H7 (cell line): ENCODE measurements at places on chromosomes 3 and 15. TPM values are rescaled to one million over a fixed set of nuclear protein-coding genes. Genes with fewer than 3 reads are reported as not detected.

The SUCNR1 gene
- total RNA-seq = not detected in 2 replicates

GRCh38 chr3:156750191-156750873 is 75.8 kb upstream of the LEKR1 start:
- peak; percentile 13 for DNase-seq

DNA sequence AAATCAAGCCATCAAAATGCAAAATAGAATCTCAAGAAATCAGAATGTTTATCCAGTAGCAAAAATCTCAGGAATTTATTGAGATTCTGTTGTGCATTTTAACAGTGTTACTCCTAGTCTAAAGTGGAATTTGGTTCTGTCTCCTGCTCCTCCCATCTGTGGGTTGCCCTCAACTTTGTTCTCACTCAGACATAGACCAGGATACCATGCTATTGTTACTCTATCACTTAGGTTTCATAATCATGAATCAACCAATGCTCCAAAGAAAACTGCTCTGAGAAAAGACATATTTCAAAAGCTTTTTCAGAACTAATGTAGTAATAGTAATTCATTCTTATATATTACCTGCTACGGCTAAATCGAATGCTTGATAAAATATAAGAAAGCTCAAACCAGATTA is 274.7 kb downstream of the RBMS3 start:
- no peak for DNase-seq

GRCh38 chr15:33013827-33014445 is 180.6 kb downstream of the FMN1 start:
- no peak for DNase-seq

The CIAO2A gene
- total RNA-seq = 105 and 120 TPM in 2 replicates

The TMC3 gene
- total RNA-seq = not detected in 2 replicates

The C3orf85 gene
- total RNA-seq = not detected in 2 replicates

- DNase-seq = no peak
Observed at GRCh38 chr15:85690561-85691231, 104.0 kb downstream of the KLHL25 start.

The ALDH1A2 gene
- total RNA-seq = 0.10 TPM in 1 of 2 replicates, not detected in the other

DNA sequence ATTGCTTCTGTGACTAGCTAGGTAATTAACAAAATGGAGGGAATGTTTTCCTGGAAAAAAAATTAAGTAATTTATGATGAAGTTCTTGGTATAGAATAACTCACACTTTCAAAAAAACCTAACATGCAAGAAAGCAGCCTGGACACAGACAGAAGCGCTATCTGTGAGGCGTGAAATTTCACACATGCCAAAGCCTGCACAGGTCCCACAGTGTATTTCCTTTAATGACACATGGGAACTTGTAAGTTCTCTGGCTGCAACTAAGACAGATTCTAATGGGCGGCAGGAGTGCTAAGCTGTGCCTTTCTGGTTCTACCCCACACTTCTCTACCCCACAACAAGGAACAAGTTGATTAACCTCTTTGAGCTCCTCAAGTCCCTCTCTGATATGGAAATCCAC is 84.9 kb upstream of the NEO1 start:
- DNase-seq = no peak

DNA sequence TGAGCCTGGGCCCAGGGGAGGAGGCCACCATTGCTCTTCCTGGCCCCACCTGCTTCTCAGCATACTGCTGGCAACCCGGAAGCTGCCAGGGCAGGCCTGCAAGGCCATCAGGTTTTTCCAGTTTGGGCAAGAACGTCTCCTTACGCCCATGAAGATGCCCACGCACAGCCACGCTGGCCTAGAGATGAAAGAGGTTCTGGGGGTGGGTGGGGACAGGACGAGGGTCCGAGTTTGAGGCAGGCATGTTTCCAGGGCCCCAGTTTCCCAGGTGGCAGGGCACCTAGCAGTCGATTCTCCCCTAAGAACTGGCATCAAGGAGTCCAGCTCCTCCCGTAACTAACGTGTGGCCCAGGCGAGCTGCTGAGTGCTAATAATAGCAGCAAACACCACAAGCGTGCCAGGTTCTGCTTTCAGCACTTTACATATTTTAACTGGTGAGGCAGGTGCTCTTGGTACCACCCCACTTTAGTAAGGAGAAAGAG is 45.8 kb downstream of the ZNF710 start:
- peak; percentile 33 for DNase-seq

The CORO2B gene
- 3.8 and 5.4 TPM in 2 replicates for total RNA-seq

The GATA2 gene
- 3.9 and 5.4 TPM in 2 replicates for total RNA-seq

- no peak for DNase-seq
Observed at GRCh38 chr3:119529883-119530282, 29.5 kb downstream of the CD80 start.

The ROPN1B gene
- 0.41 TPM in 1 of 2 replicates, not detected in the other for total RNA-seq

The SPESP1 gene
- total RNA-seq = 0.33 and 0.48 TPM in 2 replicates

DNA sequence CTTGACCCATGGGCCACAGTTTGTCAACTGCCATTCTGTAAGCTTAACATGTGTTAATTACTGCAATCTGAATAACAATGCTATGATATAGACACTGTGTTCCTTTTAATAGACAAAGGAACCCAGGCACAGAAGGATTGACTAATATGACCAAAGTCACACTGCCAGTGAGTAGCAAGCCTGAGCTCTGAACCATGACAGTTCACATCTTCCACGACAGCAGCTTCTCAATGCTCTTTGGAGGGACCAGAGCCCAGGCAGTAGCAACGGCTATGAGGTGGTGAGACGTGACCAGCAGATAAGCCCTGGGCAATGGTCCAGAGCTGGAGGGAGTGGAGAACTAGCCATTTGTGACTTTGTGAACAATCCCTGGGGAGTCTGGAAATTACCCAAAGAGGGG is 19.4 kb downstream of the CA12 start:
- no peak for DNase-seq

The HTR3E gene
- total RNA-seq = not detected in 2 replicates

DNA sequence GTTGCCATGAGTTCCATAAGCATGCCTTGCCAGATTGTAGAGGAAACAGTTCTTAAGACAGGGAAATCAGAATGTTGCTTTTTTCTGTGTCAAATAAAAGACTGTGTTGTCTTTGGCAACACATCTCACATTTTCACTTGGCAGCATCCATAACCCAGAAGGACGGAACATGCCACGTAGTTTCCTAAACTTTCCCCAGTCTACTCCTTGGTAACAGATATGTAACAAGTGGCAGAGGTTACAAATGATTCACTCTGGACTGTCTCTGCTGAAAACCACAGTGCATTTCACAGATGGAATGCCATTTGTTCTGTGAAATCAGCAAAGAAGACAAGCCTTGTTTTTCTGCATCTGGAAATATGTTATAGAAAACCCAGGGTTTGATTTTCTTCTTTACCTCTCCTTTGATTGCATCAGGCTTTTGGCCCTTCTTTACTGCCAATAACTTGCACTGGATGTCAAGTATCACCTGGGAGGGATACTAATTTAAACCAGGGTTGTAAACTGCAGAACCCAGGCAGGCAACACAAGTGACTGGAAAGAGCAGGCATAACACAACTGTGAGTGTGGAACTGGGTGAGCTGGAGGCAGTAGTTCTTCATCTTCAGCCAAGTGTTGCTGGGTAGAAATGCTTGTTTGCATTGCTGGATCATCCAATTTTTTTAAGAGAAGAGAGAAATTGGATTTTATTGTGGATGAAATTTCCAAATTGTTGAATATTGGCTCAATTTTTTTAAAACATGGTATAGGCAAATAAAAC is 124.4 kb upstream of the FOXB1 start:
- no peak for DNase-seq

The CPN2 gene
- 0.21 TPM in 1 of 2 replicates, not detected in the other for total RNA-seq

DNA sequence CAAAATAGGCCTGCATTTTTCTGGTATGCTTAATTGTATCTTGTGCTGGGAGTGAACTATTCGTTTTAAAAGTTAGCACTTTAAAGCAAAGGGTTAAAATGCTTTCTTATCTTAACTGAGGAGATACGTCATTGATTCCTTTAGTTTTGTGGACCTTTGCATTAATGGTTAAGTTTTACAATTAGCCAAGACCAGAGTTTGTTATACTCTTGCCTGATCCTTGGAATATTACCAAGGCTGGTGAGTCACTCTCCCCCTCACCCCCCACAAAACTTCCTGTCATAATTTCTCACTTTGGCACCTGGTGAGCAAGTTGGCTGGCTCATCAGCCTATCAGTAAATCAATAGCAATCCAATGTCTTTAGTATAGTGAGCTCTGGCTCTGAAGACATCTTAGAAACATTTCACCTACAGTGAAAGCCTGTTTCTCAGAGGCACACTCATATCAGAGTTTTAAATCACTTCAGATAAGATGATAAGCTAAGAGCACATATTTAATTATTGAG is 26.7 kb downstream of the SLC2A2 start:
- no peak for DNase-seq

DNA sequence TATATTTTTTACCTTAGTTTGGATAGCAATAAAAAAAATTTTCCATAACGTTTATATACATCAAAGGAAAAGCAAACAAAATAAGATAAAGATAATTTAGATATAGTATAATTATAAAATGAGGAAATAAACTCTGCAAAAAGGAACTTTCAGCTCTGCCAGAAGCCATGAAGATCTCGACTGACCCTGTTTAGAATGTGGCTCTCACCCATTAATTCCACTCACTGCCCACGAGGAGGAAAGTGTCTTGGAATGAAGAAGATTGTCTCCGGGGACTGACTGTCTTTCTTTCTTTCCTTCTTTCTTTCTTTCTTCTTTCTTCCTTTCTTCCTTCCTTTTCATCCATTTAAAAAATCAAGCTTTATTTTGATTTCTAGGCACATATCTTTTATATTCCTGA is 20.1 kb upstream of the PRR20G start:
- no peak for DNase-seq

DNA sequence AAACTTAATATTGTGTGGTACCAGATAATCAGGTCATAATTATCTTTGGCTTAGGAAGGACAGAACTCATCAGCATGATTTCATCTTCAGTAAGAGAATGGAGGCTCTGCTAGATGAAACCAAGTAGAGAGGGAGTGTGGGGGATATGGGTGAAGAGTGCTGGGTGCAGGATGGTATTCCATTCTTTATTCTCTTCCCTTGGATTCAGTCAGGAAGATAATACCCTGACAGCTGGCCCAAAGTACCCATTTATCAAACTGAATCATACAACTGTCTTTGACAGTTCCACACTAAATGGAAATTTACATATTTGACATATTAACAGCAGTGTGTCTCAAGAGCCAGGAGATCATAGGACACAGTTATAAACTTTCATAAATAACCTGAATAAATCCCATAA is 44.7 kb downstream of the GOLIM4 start:
- DNase-seq = no peak

DNA sequence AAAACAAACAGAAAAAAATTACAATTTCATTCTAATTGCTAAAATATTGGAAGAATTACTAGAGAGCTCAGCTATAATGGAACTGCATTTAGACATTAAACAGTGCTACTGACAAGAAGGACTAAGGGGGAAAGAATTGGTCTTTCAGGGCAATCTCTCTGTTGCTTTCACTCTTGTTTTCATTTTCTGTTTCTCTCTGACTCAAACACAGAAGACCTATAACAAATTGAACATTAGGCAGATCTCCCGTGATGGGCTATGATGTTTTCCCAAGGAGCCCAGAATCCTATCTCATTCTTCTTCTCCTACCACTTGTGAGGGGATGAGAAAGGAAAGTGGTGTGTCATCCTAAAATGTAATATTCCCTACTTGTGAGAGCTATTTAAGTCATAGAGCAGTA is 358.0 kb upstream of the TGFBR2 start:
- DNase-seq = no peak

GRCh38 chr15:49225572-49226281 is 55.7 kb downstream of the GALK2 start:
- peak; percentile 39 for DNase-seq

The GOLGA6D gene
- 0.28 and 1.1 TPM in 2 replicates for total RNA-seq

The MORC1 gene
- total RNA-seq = not detected in 2 replicates

The DNAH12 gene
- total RNA-seq = not detected in 2 replicates

GRCh38 chr15:89591834-89592233 is 16.6 kb downstream of the TICRR start:
- DNase-seq = no peak

The SERPINI1 gene
- 6.5 and 8.3 TPM in 2 replicates for total RNA-seq

DNA sequence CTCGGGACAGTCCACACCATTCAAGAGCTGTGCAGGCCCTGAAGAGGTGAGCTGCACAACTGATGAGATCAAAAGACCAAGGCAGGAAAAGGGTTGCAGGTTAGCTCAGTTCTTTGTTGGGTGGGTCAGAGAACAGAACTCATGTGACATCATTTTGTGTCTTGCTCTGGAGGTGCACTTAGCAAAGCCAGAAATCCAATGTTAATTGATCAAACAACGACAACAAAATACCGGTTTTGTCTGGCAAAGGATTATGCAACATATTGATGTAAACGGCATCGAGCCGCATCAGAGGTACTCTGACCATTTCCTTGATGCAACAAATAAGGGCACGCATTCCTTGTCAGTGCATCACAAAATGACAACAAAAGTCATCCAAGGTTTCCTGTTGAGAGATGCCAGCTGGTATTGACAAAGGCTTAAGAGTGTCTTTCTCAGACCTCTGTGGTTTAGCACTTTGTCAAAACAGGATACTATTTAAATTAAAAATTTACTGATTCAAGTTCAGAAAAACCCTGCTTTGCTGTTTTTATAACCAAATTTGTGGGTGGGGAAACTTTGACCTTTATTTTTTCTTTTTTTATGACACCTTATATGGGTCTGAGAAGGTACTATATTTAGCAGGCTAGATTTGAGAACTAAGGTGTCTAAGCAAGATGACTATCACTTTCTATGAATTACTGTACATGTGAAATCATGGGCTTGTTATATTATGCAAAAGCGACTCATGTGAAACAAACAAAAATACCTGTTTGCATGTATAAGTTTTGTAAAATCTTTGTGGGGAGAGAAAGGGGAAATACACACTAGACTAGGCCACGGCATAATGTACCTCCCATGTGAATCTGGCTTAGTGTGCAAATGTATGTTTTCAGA is 496.1 kb downstream of the FOXP1 start:
- no peak for DNase-seq

DNA sequence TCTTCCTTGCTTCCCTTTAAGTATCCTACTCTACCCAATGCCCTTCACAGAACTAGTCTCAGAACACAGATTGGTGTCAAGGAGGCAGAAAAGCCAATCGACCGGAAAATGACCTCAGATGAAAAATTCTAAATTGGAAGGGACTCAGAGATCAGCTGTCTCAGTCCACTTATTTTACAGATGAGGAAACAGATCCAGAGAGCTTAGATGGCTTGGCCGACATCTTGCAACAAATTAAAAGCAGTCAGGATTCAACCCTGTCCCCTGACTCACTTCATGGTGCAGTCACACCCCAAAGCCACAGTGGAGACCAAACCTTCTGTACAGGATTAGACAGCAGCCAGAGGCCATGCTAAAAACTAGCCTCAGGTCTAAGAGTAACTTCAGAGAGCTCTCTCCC is 169.3 kb upstream of the BHLHE40 start:
- DNase-seq = no peak

DNA sequence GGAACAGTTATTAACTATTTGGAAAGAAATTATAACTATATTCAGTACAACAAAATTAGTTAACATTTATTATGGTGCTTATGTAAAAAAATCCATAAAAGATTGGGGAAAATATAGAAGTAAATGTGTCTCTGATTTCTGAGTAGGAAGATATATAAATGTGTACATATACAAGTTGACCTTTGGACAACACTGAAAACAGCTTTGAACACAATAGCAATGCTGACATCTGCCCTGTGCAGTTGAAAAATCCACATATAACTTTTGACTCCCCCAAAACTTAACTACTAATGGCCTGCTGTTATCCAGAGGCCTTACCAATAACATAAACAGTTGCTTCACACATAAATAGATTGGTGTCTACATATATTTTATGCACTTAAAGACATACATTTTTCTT is 12.3 kb downstream of the TIMMDC1 start:
- no peak for DNase-seq
